ENCODE measurements at places on chromosomes 4 and X. TPM values are rescaled to one million over a fixed set of nuclear protein-coding genes. Genes with fewer than 3 reads are reported as not detected.

The FAM200B gene
- 64.2 TPM for polyA plus RNA-seq

The SSX4 gene
- not detected for polyA plus RNA-seq

The SLC9B2 gene
- polyA plus RNA-seq = 14.5 TPM

The SFRP2 gene
- polyA plus RNA-seq = 50.0 TPM

The FAM133A gene
- polyA plus RNA-seq = 0.07 TPM

The MAGEA11 gene
- polyA plus RNA-seq = not detected

The FAM184B gene
- polyA plus RNA-seq = not detected

The AFF2 gene
- 2.1 TPM for polyA plus RNA-seq

The SSX1 gene
- polyA plus RNA-seq = not detected

The ZNF141 gene
- polyA plus RNA-seq = 7.4 TPM

DNA sequence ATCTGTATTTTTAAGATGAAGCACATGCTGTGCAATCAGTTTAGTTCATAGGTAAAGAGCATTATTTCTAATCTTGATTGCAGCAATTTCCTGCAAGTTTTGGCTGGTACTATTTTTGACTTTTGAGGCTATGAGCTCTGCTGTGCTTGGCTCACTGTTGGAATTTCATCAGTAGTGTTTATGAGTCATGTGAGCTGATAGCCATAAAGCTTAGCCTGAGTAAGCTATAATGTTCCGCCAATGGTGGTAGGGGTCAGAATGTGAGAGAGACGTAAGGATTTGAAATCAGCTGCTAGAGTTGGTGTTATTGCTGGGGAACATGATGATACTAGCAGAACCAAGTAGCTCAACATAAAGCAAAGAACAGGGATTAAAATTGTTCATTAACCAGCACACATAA, 590.9 kb upstream of the GNPDA2 start:
- peak; percentile 42 for DNase-seq

DNA sequence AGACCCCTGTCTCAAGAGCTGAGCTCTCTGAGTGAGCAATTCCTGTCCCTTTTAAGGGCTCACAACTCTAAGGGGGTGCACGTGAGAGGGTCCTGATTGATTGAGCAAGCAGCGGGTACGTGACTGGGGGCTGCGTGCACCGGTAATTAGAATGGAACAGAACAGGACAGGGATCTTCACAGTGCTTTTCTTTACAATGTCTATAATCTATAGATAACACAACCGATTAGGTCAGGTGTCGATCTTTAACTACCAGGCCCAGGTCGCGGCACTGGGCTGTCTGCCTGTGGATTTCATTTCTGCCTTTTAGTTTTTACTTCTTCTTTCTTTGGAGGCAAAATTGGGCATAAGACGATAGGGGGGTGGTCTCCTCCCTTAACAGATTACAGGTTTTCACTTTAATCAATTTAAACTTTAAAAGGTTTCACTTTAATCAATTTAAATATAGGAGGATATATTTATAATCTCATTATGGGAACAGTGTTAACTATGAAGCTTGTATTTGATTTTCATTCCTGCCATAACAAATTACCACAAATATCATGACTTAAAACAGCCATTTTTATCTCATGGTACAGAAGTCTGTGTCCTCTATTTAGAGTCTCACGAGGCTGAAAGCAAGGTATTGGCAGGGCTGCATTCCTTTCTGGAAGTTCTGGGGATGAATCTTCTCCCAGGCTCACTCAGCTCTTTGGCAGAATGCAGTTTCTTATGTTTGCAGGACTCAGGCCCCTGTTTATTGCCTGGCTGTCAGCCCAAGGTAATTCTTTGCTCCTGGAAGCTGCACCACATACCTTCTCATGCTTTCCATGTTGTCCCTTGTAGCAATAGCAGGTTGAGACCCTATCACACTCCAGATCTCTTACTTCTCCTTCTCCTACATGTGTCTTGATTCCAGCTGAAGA, 5.2 kb downstream of the SPATA4 start:
- no peak for DNase-seq

DNA sequence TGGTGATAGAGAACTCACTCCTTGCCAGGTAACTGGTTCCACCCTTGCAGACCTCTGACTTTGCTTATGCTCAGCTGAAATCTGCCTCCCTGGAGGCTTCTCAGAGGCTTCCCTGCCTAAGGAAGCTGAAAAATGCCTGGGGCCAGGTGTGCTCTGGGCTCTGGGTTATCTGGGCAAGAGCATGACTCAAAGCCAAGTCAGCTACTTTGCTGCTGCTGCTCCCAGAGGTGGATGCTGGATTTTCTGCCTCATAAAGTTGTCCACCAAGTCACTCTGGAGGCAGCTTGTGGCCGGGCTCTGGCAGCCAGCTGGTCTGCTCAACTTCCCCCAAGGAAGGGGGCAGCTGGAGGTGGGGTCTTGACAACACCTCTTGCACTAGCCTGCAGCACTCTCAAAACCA, 132.7 kb downstream of the PJA1 start:
- DNase-seq = peak; percentile 49

- DNase-seq = no peak
Measured at GRCh38 chrX:111443946-111444345, 32.0 kb upstream of the DCX start.

DNA sequence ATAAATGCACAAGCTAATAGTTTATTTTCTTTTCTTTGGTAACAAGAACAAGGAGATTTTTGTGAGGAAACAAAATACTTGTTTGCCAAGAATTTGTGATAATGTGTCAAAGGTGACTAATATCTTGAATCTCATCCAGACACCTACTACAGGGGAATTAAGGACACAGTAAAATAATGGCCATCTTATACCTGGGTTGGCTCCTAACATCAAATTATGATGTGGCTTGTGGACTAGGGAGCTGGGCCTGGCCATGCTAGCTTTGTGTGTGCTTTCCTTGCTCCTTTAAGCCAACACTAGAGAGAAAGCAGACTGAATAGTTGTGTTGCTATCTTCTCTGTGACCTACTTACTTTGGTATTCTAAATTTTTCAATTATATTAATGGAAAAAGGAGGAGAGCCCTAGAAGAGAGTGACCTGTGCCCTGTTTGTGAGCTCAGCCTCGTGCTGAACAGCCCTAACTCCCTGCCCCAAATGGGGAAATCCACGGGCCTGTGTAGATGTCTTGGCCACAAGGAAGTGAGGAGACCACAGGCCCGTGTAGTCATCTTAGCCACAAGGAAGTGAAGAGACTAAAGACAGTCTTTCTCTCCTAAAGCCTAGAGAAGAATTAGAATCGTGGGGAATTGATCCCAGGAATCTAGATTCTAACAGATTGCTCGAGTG, 23.3 kb downstream of the ARHGAP24 start:
- no peak for DNase-seq

DNA sequence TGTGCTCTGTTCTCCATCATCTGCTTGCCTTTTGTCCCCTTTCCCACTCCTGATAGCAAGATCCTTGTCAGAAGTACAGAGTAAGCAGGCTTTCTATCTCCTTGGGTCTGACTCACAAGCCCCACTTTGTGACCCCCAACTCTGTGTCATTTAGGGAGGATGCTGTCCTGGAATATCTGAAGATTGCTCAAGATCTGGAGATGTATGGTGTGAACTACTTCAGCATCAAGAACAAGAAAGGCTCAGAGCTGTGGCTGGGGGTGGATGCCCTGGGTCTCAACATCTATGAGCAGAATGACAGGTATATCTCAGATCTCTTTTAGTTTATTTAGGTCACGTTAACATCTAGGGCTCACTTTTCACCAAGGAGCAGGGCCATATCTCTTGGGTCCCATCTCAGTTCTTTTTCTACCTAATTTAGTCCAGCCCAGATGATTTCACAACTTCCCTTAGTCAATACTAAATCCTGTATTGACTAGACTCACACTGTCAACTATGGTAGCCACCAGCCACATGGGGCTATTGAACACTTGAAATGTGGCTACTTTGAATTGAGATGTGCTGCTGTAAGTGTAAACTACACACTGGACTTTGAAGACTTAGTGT, 64.3 kb downstream of the MSN start:
- no peak for DNase-seq

DNA sequence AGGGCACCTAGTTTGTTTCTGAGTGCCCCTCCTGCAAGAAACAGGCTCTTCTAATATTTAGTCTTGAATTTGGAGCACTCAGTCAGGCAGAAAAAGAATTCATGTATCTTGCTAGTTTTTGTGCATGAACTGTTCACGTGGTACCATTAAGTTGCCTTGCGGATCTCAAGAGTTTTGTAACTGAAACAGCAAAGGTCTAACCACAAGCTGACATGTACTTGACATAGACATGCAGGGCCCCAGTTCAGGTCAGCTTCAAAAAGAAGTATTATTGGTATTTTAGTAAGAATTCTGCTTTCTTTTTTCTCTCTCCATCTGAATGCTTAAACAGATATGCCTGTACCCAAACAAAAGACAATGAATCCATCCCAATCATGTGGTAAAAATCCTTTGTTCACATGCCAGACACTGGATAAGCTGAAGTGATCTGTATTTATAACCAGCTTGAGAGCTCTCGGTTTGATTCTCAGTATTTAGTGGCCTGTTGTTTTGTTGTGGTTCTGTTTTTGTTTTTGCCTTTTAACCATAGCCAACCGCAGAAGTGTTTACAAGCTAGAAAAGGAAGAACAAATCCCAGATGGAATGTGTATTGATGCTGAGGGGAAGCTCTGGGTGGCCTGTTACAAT, 13.0 kb downstream of the RGN start:
- no peak for DNase-seq

- no peak for DNase-seq
Measured at GRCh38 chr4:153520801-153521329, 54.7 kb downstream of the TMEM131L start.

DNA sequence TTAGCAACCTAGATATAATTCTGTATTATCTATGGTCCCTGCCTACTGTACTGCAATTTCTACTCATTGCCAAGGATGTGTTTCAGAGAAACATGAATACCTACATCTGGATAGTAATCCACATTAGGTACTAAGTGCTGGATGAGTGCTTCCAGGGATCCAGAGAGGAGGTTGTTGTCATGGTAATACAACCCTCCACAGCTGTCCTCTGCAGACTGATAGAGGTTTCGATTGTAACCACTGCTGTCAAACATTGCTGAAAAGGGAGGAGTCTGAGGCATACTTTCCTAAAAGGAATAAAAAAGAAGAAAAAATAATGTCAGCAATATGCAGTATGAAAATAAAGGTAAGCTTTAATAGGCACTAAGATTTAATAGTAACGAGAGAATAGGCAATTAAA, 12.5 kb downstream of the RASGEF1B start:
- DNase-seq = no peak

- DNase-seq = peak; percentile 39
Measured at GRCh38 chrX:22134681-22135080, 102.6 kb downstream of the PHEX start.

DNA sequence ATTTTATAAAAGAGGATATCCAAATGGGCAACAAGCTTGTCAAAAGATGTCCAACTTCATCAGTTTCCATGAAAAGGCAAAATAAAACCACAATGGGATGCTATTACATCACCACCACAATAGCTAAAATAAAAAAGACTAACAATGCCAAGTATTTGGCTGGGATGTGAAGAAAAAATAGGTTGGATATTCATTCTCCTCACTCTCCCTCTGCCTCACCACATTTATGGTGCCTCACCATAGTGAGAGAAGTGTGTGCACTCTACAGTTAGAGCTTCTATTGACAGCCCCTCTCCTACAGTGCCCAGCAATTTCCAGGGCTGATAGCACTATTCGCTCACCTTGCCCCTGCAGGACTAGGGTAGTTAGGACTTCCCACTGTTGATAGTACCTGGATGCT, 25.5 kb downstream of the VEGFC start:
- DNase-seq = no peak

- peak; percentile 15 for DNase-seq
Measured at GRCh38 chr4:109294006-109294405, 8.5 kb downstream of the COL25A1 start.

DNA sequence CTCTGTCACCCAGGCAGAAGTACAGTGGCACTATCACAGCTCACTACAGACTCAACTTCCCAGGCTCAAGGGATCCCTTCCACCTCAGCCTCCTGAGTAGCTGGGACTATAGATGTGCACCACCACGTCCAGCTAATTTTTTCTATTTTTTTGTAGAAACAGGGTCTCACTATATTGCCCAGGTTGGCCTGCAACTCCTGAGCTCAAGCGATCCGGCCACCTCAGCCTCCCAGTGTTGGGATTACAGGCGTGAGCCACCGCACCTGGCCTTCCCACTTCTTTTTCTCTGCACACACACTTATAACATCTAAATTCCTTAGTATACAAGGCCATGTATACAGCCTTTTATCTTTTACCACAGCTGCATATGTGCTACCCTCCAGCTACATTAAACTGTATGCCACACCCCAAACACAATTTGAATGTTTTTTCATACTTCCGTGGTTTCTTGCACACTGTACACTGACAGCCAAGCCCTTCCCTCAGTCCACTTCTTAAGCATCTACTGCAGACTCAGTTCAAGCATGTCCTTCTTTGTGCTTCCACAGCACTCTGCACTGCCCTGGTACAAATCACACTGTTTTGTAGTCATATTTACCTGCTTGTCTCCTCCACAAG, 6.5 kb downstream of the SLC7A3 start:
- DNase-seq = no peak

- no peak for DNase-seq
Measured at GRCh38 chr4:7261087-7261486, 68.7 kb downstream of the SORCS2 start.

- DNase-seq = peak; percentile 64
Measured at GRCh38 chr4:34720571-34720970, 1523.7 kb downstream of the ARAP2 start.

DNA sequence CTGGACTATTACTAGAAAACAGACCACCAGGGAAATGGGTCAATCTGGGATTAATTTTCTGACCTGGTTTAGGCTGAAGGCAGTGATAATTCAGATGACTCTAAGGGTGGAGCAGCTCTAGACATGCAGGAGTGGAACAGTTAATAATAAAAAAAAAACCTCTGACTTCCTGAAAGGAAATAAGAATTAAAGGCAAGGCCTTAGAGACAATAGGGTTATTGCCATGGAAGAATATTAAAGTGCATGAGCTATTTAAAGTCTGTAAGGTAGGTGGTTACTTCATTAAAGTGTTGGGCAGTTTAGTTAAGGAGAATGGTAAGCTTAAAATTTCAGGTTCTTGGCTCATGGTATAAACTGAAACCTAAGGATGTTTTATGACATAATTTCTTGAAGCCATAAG, 14.6 kb upstream of the ADH5 start:
- DNase-seq = no peak

DNA sequence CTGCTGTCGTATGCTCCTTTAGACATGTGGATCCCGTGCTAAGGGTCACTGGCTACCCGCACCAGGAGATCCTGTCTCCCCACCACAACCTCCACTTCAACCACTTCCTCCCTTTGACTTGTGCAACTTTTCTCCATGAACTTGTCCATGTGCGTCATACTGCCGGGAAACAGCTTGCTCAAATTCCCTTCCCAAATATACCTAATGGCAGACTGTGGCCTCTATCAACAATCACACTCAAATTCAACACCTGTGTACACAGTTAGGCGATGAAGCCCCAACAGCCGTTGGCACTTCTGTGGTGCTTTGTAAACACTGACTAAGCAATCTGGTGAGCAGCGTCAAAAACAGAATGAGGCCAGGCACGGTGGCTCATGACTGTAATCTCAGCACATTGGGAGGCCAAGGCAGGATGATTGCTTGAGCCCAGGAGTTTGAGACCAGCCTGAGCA, 49.5 kb downstream of the CD99L2 start:
- DNase-seq = no peak
